ENCODE measurements at places on chromosomes 16 and 17.

- DNase-seq, result no peak
Observed at GRCh38 chr17:35846055-35846809, 22.5 kb downstream of the HEATR9 start.

DNA sequence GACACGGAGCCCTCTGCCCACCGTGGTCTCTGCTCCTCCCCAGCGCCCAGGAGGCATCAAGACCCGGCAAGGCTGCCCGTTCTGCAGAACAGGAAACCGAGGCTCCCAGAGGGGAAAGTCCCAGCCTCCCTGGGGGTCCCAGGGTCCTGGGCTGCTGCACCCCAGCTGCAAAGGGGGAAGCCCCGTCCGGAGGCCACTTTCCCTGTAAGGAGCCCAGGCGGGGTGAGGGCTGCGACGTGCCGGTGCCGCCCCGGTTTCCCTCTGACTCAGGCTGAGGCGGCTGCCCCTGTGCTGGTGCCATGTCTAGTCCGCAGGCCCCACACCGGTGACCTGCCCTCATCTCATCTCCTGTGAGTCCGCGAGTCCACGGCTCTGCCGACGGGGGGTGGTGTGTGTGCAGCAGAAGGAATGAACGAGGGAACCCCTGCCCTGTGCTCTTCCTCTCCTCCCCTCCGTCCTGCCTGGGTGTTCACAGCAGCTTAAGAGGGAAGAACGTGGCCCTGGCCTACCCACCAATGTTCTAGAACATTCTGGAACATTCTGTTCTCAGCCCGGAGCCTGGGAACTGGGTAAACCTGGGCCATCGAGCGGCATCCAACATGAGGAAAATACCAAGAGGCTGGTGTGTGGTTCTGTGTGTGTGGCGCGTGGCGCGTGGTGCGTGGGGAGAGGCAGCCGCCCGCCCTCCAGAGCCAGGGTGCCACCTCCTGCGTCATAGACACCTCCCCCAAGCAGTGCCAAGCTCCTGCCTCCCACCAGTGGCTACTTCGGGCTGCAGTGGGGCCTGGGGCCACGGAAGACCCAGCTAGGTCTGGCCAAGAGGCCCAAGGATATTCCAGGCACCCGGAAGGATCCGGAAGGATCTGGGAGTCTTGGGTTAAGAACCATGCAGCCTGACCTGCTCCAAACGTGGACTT, 7.0 kb upstream of the CBFA2T3 start:
- DNase-seq, result no peak

GRCh38 chr17:38564869-38565268, 40.9 kb downstream of the SRCIN1 start:
- no peak for DNase-seq

- peak; percentile 77 for DNase-seq
Observed at GRCh38 chr16:57167953-57168352, 17.9 kb downstream of the PSME3IP1 start.

- no peak for DNase-seq
Observed at GRCh38 chr16:31420037-31420436, 8.1 kb downstream of the COX6A2 start.
